Activated naive CD8-positive, alpha-beta T cell treated with anti-CD3 and anti-CD28 coated beads for 36 hours (primary cell): ENCODE measurements at places on chromosomes 3 and 15. TPM values are rescaled to one million over a fixed set of nuclear protein-coding genes. Genes with fewer than 3 reads are reported as not detected.
A peak's percentile ranks its signal among the peaks of the same experiment; 100 is the strongest.

PLA1A gene
- total RNA-seq, result not detected

CASR gene
- total RNA-seq, result not detected

UTS2B gene
- total RNA-seq, result not detected

ADAMTS17 gene
- 3.6 TPM for total RNA-seq

P2RY14 gene
- total RNA-seq, result 2.5 TPM

GRCh38 chr15:88035381-88035780 lies 221.2 kb downstream of the NTRK3 start:
- DNase-seq, result no peak

- DNase-seq, result no peak
Observed at GRCh38 chr3:60065227-60065868, 1015.5 kb upstream of the CFAP20DC start.

DNA sequence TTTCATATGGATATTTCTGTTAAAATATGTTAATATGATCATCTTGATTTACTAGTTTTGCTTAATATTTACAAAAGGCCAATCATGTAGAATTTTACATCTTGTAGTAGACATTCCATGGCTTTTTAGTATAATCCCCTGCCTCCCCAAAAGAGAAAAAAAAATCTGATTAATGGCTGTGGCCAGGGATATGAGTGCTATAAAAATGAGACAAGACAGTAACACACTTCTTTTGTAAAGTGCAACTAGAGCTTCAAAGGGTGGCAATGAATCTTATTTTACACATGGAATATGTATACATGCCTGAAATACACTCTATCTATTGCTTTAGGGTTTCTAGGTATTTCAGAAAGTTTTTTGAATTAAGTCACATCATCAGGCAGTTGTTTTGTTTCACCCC lies 112.2 kb upstream of the NANOGP8 start:
- no peak for DNase-seq

GRCh38 chr3:144643771-144644198 lies 672.2 kb downstream of the DIPK2A start:
- DNase-seq, result no peak

DNA sequence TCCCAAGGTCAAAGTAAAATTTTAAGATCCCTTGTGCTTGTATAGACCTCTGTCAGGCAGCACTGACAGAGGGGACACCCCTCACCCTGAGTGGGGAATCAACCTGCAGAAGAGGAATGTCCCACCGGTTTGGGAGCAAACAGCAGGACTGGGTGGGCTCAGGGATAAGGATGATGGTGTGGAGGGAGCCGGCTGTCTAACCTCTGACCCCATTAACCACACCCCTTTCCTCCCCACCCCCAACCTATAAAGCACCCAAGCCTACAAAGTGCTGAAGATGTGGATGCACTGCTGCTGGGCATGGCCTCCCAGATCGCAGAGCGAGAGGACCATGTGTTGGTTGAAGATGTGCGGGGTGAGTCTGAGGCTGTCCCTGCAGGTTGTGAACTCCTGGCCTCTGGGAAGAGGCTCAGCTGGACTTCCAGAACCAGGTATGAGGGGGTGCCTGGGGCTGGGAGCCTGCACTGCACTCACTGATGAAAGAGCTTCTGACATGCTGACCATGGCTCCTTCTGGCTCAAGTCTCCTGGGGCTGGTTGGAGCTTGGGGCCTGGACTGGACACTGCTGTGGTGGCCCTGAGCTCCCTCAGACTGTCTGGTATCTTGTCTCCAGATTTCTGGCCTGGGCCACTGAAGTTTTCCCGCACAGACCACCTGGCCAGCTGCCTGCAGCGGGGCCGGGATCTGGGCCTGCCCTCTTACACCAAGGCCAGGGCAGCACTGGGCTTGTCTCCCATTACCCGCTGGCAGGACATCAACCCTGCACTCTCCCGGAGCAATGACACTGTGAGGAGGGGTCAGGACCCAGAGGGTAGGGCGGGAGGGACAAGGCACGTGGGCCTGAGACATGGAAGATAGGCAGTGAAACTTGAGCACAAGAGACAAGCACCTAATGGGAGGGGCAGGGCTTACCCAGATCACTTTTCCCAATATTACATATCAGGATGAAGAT lies 9.3 kb downstream of the DUOX1 start:
- DNase-seq, result no peak

DNA sequence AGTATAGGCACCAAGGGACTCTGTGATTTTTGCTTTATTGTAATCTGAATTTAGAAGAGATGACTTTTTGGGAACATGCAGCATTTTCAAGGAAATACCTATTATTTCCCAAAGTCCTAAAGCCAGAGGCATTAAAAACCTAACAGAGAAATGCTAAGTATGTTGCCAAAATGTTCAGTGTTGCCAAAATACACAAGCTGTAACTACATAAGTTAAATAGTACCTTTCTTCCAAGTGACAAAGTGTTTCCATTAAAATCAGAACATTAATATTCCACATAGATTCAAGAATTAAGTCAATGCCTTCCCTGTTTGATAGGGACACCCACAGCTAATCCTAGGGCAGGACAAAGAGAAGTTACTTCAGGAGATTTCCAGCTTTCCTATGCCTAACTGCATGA lies 42.0 kb downstream of the MKRN2 start:
- no peak for DNase-seq

DNA sequence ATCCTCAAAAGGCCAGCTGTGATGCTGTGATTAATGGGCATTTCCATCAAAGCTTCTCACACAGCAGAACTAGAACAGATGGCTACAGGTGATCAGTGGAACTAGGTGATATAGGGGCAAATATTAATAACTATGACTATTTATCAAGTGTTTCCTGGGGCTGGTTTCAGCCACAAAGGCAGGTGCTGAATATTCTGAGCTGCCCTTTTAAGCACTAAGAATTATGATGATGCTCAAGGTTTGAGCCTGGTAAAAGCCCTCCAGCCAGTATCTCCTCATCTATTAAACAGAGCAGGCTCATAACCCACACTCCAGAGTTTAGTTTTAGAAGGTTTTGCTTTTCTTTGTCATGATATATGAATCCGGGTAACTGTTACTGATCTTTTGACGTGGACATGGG lies 129.5 kb upstream of the ACP3 start:
- DNase-seq, result no peak

DNA sequence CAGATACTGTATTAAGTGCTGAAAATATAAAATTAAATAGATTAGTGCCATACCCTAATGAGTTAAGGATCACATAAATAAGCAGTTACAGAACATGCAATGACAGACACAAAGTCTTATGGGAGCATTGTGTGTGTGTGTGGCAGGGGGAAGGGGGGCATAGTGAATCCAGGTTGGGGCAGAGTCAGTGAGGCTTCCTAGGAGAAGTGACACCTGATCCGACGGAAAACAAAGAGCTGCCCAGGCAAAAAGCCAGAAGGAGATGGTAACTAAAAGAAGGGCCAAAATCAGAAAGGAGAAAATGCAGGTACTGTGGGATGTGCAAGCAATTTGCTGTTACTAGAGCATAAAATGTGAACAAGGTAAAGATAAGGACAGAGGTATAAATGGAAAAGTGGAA lies 80.1 kb upstream of the CHRM5 start:
- DNase-seq, result no peak

- no peak for DNase-seq
Observed at GRCh38 chr3:53402326-53402725, 55.0 kb upstream of the DCP1A start.

GRCh38 chr3:12273045-12273695 lies 15.7 kb upstream of the PPARG start:
- DNase-seq, result no peak

DNA sequence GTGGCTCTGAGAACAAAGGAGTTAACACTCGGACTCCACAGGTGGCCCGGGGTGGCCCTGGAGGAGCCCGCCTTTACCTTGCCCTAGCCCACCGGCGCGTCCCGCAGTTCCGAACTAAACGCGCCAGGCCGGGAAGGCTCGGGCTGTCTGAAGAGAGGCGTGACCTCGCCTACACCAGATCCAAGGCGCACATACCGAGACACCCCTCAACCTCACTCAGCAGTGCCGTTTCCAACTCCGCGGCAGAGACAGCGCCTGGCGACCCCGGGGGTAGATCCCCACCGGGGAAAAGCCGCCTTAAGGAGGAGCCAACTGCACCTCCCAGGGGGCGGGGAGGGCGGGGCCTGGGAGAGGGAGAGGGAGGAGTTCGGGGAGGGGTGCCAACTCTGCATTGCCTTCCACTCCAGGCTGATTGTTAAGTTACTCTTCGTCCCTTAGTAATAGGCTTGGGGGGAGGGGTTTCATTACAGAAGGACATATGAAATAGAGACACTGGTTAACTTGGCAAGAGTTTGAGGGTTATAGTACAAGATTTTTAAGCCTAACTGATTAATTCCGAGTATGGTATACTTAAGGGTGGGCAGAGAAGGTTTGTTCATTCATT lies at the start of gene DLG1:
Gene DLG1, minus strand, starts transcription at position 272 of the 604 bp plus-strand sequence. CDS start 1,408 bp downstream, outside the sequence.
- DNase-seq, result peak; percentile 79

- peak; percentile 34 for DNase-seq
Observed at GRCh38 chr15:60844511-60845174, 365.7 kb upstream of the ICE2 start.

- DNase-seq, result no peak
Observed at GRCh38 chr3:122074621-122075265, 19.6 kb downstream of the CD86 start.
